ENCODE measurements at places on chromosomes 5 and 9.

DNA sequence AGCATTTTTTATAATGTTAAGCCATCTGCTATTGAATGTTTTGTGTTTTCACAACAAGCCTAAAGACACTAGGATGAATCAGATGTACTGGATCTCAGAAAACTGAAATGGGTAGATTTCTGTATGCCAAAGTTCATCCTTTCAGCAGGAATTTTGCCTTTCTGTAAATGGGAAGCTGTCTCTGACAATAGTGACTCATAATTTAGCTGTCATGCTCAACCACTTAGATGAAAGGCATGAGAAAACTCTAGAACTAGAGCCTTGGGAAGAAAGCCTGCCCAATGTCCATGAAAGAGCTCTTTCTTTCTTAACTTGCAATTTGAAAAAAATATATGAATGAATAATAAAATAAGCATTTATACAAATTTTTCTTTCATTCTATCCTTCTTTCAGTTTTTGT, 616.0 kb upstream of the EDIL3 start:
- DNase-seq, result no peak

DNA sequence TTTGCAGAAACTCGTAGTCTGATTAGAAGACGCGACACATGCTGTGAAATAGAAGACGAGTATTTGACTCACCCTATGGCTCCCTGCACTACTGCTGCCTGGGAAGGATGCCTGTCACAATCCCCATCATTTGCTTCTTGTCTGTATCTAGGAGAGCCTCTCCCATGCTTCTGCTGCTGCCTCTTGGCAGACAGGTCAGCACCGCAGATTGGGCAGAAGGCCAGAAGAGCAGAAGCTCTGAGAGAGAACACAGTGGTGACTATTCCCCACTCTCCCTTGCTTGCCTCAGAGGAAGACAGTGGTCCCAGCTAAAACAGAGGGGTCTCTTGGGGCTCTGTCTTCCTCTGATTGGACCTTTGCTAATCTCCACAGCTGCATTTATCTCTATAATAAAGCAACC, 84.0 kb upstream of the SMIM32 start:
- no peak for DNase-seq

- DNase-seq, result no peak
Measured at GRCh38 chr9:114233491-114234185, 78.3 kb downstream of the COL27A1 start.

- DNase-seq, result no peak
Measured at GRCh38 chr5:82549263-82549662, 271.1 kb upstream of the RPS23 start.

DNA sequence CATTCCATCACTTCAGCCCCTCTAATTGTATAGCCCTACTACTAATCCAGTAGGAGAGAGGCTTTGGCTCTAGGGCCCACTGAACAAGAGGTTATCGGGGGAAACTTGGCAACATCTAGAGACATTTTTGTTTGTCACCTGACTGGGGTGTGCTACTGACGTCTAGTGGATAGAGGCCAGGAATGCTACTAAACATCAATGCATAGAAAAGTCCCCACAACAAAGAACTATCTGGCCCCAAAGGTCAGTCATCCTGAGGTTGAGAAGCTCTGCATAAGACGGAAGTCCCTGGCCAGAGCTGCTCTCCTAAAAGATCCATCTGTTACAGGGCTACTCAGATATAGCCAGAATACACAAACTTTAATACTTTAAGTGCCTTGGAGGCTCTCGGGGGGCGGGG, 570.6 kb upstream of the KLF4 start:
- no peak for DNase-seq

GRCh38 chr9:124805186-124805585, 28.3 kb downstream of the OLFML2A start:
- no peak for DNase-seq

GRCh38 chr5:51388488-51389287, 5.4 kb downstream of the ISL1 start:
- DNase-seq, result no peak

GRCh38 chr5:107985144-107985543, 314.4 kb upstream of the EFNA5 start:
- no peak for DNase-seq

- DNase-seq, result no peak
Measured at GRCh38 chr5:76863001-76863400, 13.2 kb downstream of the S100Z start.

GRCh38 chr5:37855438-37855837, 15.6 kb upstream of the GDNF start:
- no peak for DNase-seq

- no peak for DNase-seq
Measured at GRCh38 chr5:59764361-59764760, 129.2 kb downstream of the PDE4D start.

DNA sequence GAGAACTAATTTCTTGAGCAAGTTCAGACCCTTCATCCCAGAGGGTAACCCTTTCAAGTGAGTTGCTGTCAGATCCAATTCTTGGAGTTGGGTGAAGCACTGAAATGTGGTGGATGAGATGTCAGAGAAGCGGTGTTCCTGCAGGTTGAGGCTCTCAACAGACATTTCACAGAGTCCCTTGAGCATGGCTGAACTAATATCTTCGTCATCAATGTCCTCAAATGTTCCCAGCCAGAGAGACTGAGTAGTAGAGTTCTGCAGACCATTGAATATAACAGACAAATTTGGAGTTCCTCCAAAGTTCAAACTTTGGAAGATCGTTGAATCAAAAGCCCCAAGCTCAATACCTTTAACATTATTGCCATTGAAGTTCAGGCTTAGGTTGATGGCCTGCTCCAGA, 12.7 kb downstream of the CD180 start:
- DNase-seq, result no peak

- no peak for DNase-seq
Measured at GRCh38 chr5:56457887-56458812, 225.0 kb upstream of the ANKRD55 start.

GRCh38 chr9:123083680-123084079, 50.2 kb downstream of the GPR21 start:
- DNase-seq, result no peak

- no peak for DNase-seq
Measured at GRCh38 chr9:107721705-107722245, 232.2 kb upstream of the KLF4 start.

DNA sequence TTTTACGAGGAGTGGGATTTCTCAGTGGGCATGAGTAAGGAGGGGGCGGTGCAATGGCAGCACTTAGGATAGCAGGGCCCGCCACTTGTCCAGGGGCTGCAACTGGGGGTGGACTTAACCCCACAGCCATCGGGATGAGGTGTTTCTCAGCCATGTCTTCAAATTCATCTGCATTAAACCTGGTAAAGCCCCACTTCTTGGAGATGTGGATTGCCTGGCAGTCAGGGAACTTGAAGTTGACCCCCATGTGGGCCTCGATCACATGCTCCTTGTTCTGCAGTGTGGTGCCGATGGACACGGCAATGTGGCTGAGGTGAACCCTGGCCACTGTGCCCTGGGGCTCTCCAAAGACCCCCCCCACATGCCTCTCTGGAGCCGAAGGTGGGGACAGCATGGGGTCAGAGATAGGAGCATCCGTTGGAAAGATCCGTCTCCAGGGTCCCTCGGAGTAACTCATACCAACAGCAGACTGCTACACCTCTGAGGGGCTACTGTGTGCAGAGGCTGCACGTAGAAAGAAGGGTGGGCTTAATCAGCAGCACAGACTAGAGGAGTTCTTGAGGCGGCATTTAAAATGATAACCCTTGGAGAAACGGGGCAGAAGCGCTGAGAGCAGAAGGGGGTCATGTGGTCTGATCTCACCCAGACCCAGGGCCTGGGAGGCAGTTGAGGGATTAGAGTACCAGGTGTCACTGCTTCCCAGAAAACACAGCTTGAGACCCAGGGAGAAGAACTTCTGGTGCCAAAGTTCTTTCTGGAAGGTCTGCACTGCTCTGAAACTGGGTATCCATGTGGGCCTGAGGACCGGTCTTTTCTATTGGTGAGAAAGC, 141.4 kb downstream of the MTX3 start:
- no peak for DNase-seq

GRCh38 chr9:120916588-120916987, 10.0 kb downstream of the TRAF1 start:
- no peak for DNase-seq

GRCh38 chr9:71704796-71705195, 63.5 kb downstream of the CEMIP2 start:
- DNase-seq, result no peak

DNA sequence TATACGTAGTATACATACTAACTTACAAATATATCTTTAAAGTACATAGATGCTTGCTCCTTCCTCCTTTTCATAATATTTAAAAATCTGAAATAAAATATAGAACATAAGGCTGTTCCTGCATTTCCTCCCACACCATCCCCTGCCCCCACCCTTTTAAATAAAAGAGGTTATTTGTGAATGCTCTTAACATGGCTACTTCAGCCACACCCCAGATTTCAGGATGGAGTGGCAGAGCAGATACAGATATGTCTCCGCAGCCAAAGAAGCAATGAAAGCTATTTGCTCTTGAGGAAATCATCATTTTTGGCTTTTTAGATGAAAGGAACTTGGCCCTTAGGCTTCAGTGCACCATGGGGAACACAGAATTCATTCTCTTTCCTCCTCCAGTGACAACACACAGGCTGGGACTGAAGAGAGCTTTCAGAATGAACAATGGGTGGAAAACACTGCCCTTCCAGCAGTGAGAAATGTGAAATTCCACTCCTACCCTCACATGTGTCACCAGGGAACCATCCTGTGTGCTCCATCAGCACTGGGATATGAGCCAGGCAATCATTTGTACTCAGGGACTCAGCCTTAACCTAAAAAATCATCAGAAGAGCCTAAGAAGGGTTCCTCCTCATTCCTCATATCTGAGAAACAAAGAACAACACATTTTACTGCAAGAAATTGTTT, 134.3 kb downstream of the PPP2R2B start:
- DNase-seq, result no peak

GRCh38 chr5:150508277-150508640, 328 bp downstream of the NDST1 start:
- no peak for DNase-seq

DNA sequence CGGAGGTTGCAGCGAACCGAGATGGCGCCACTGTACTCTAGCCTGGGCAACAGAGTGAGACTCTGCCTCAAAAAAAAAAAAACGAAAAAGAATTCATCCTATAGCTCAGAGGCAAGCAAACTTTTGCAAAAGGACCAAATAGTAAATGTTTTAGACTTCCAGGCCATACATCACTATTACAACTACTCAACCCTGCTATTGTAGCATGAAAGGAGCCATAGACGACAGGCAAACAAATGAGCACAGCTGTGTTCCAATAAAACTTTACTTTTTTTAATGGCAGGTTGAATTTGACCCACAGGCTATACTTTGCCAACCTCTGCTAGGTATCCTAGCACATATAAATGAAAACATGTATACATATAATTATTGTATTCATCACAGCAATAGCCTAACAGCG, 58.9 kb upstream of the SLC30A5 start:
- DNase-seq, result no peak

- no peak for DNase-seq
Measured at GRCh38 chr5:133365738-133366137, 246.6 kb downstream of the FSTL4 start.

- DNase-seq, result no peak
Measured at GRCh38 chr9:5389109-5389732, 48.5 kb downstream of the PLGRKT start.

GRCh38 chr5:133256276-133256675, 204.5 kb downstream of the HSPA4 start:
- DNase-seq, result no peak

DNA sequence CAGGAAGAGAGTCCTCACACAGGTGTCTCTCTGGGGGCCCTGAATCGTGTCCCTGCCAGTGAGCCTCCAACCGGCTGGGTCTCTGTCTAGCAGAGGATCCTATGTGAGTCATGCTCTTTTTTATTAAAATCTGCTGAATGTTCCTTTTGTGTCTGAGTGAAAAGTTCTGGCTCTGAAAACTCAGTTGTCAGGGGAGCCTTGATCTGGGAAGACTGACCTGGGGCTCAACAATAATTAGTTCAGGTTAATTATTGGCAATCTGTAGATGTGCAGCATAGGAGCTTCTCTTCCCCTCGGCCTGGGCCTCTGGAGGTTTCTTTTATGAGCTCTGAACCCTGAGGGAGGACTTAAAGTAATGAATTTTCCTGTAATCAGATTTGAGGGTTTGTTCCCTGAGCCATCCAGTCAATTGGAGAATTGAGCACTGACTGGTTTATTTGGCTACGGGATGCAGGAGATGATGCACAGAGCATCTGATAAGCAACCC, 45.2 kb downstream of the ALG2 start:
- no peak for DNase-seq

DNA sequence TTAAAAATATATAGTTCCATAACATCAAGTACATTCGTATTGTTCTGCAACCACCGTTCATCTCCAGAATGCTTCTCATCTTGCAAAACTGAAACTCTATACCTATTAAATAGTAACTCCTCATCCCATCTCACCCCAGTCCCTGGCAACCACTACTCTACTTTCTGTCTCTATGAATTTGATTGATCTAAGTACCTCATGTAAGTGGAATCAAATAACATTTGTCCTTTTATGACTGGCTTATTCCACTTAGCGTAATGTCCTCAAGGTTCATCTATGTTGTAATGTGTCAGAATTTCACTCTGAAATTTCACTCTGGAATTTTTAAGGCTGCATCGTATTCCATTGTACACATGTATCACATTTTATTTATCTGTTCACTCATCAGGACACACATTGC, 132.1 kb upstream of the RUSC2 start:
- DNase-seq, result no peak

GRCh38 chr5:40962207-40962955, 53.1 kb downstream of the C7 start:
- no peak for DNase-seq
